Activated CD8-positive, alpha-beta T cell treated with anti-CD3 and anti-CD28 coated beads for 36 hours (primary cell): ENCODE measurements at places on chromosomes 2 and 18.
A peak's percentile ranks its signal among the peaks of the same experiment; 100 is the strongest.

- no peak for DNase-seq
- H3K27me3 ChIP-seq: peaks cover 5% of the 10 kb centered on the region
- H3K27ac ChIP-seq: peak overlapping the region; percentile 35
- H3K4me1 ChIP-seq: no peaks in the 10 kb centered on the region
Observed at GRCh38 chr2:238169708-238170251, 11.0 kb downstream of the ERFE start.

GRCh38 chr2:223587301-223587700 lies 14.9 kb downstream of the SCG2 start:
- no peak for DNase-seq
- no peaks in the 10 kb centered on the region for H3K4me1 ChIP-seq
- no peak overlapping the region for H3K4me3 ChIP-seq
- no peaks in the 10 kb centered on the region for H3K36me3 ChIP-seq

DNA sequence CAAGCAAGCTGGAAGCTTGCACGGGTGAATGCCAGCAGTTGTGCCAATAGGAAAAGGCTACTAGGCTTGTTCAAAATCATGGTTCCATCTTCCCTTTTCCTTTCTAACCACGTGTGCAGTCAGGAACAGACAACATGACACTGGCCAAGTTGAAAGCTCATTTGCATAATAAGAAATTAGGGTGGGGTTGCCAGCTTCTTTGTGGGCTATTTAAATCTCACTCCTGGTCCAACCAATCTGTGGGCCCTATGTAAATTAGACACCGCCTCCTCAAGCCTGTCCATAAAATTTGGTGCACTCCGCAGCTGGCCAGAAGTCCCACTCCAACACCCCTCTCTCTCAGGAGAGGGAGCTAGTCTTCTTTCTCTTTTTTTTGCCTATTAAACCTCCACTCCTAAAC lies 1948.4 kb upstream of the PIK3C3 start:
- H3K4me3 ChIP-seq: no peak overlapping the region
- H3K27me3 ChIP-seq: no peaks in the 10 kb centered on the region
- no peaks in the 10 kb centered on the region for H3K36me3 ChIP-seq
- no peak for DNase-seq
- no peaks in the 10 kb centered on the region for H3K4me1 ChIP-seq
- H3K27ac ChIP-seq: no peak overlapping the region

DNA sequence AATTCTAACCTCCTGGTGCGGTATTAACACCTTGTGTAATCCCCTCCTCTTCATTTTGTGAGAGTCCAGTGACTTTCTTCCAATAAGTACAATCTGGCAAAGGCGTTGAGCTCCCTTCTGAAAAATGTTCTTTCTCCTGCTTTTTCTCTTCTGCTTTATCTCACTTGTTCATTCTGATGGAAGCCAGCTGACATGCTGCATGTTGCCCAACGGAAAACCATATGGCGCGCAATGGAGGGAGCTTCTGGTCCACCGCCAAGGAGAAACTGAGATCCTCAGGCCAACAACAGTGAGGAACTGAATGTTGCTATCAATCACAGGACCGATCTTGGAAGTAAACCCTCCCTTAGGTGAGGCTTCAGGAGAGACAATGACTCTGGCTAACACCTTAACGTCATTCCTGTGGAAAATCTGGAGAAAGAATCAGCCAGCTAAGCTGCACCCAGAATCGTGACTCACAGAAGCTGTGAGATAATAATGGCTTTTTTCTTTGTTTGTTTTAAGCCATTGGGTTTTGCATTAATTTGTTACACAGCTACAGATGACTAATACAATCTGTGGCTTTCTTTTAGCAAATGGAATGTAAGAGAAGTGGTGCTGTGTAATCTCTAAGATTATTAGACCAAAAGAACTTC lies 1323.9 kb upstream of the DDX18 start:
- no peaks in the 10 kb centered on the region for H3K27me3 ChIP-seq
- H3K36me3 ChIP-seq: no peaks in the 10 kb centered on the region
- no peaks in the 10 kb centered on the region for H3K4me1 ChIP-seq
- no peak overlapping the region for H3K4me3 ChIP-seq
- no peak for DNase-seq
- H3K27ac ChIP-seq: no peak overlapping the region

DNA sequence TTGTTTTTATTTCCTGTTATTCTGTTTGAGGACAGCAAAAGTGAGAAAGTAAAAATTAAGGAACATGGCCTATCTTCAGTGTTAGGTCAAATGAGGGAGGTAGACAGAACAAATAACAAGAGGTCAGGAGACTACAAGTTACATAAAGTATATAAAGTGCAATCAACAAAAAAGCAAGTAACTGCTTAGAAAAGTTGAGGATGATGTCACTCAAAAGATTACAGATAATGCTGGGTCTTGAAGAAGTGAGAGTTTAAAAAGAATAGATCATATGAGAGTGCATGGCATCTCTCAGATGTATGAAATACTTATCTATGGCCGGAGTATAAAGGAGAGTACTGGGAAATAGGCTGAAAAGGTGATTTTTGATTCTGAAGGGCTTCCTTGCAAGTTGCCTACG lies 79.9 kb downstream of the LNPK start:
- no peak for DNase-seq
- H3K27ac ChIP-seq: no peak overlapping the region
- H3K4me3 ChIP-seq: no peak overlapping the region
- no peaks in the 10 kb centered on the region for H3K4me1 ChIP-seq
- peaks cover 18% of the 10 kb centered on the region for H3K36me3 ChIP-seq

GRCh38 chr2:19312949-19313348 lies 45.5 kb downstream of the OSR1 start:
- no peak overlapping the region for H3K4me3 ChIP-seq
- H3K27ac ChIP-seq: no peak overlapping the region
- no peaks in the 10 kb centered on the region for H3K4me1 ChIP-seq
- no peak for DNase-seq
- H3K27me3 ChIP-seq: no peaks in the 10 kb centered on the region
- H3K36me3 ChIP-seq: no peaks in the 10 kb centered on the region

DNA sequence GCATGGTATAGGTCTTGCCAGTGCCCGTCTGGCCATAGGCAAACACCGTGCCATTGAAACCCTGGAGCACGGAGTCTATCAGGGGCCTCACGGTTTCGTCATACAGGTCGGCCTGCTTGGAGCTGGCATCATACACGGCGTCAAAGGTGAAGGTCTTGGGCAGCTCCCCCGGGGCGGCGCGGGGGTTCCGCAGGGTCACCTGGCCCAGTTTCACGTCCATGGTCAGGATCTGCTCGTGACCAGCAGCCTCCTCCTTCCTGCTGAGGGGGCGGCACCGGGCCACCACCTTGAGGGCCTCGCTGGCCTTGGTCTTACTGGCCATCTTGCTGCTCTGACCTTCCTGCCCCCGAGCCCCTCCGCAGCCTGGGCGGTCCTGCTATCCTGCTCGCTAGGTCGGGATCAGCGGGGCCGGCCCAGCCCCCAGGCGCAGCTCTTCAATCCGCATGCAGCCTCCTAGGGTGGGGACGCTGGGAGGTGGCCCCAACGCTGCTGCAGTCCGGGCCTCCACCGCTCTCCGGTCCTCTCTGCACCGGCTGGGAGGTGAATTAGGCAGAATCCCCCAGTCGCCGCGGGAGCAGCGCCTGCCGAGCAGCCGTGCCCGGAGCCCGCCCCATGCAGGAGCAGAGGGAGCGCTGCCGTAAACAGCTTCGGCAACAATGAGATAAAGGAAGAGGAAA lies 563 bp downstream of the KIF3C start:
- H3K36me3 ChIP-seq: no peaks in the 10 kb centered on the region
- peak overlapping the region; percentile 42 for H3K27ac ChIP-seq
- peak; percentile 37 for DNase-seq
- H3K4me1 ChIP-seq: no peaks in the 10 kb centered on the region

GRCh38 chr2:103616891-103617290 lies 855.1 kb downstream of the TMEM182 start:
- no peak for DNase-seq
- H3K4me3 ChIP-seq: no peak overlapping the region
- H3K36me3 ChIP-seq: no peaks in the 10 kb centered on the region
- H3K27me3 ChIP-seq: no peaks in the 10 kb centered on the region
- no peak overlapping the region for H3K27ac ChIP-seq

DNA sequence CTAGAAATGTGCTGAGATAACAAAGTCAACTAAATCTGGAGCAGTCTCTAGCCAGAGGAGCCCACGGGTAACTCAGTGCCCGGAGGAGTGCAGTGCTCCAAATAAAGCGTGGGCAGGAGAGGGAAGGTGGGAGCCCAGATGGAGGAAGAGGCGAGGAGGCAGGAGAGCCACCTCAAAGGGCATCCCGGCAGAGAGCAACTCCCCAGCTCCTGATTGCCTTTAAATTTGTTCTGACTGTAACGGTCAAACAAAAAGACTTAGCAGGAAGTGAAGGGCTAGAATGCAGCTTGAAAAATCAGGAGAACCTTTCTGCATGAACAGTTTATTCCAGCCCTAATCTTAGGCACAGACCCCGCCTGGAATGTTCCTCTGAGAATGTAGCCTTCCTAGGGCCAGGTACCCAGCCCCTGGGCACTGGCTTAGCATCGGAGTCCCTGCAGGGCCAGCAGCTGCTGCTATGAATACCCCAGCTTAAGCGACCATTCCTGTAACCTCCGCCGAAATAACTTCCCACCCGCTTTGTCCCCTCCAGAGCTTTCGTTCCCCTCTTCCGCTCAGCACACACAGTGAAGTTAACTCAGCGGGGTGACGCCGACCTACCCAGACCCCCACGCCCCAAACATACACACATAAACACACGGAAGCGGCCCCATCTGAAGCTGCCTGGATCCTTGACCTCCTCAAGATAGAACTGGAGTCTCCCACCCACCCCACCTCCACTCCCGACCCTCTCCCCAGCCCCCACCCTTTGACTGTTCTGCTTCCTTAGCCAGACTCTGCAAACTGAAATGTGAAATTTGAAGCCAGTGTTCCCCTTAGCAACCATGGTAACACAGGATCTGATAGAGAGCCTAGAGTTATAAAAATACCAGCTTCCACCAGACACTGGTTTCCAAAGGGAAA lies 123.2 kb downstream of the SMAD7 start:
- peaks cover 22% of the 10 kb centered on the region for H3K4me1 ChIP-seq
- no peak overlapping the region for H3K4me3 ChIP-seq
- H3K27ac ChIP-seq: no peak overlapping the region

GRCh38 chr2:222756951-222757650 lies 85.6 kb downstream of the MOGAT1 start:
- H3K36me3 ChIP-seq: no peaks in the 10 kb centered on the region
- peaks cover 10% of the 10 kb centered on the region for H3K4me1 ChIP-seq
- no peak overlapping the region for H3K27ac ChIP-seq
- peaks cover under 1% of the 10 kb centered on the region for H3K27me3 ChIP-seq

- H3K36me3 ChIP-seq: peaks cover 69% of the 10 kb centered on the region
- no peak overlapping the region for H3K4me3 ChIP-seq
- no peak for DNase-seq
- H3K27me3 ChIP-seq: no peaks in the 10 kb centered on the region
Observed at GRCh38 chr2:15315411-15315810, 245.7 kb downstream of the NBAS start.

- no peaks in the 10 kb centered on the region for H3K36me3 ChIP-seq
- no peak for DNase-seq
- H3K27ac ChIP-seq: no peak overlapping the region
- no peak overlapping the region for H3K4me3 ChIP-seq
Observed at GRCh38 chr2:170851635-170852034, 34.9 kb downstream of the GAD1 start.

DNA sequence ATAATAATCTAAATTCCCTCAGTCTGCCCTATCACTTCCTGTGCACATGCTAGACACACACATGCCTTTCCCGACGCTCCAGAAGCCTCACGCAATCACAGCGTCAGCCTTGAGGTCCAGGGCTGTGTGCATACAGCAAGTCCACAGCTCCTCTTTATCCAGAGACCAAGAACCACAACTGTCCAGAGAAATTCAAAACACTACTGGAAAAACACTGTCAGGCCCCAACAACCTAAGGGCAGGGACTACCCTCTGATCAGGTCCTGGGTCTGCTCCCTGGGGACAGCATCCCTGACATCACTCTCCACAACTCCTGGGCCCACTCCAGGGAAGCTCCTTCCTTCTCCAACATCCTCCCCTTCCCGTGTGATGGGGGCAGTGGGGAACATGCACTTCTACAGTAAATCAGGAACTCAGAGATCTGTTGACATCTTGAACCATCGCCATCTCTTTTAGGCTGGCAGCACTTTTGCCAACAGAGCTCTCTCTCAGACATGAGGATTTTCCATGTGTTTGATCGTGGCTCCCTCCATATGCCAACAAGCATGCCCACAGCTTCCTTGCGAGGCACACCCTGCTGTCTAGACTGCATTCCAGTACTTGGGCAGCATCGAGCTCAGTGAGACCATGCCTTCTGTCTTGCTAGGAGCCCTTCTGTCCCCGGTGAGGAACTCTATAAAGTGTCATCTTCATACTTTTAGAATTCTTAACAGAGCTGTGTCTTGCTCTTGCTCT lies 15.4 kb downstream of the TEX51 start:
- H3K4me1 ChIP-seq: no peaks in the 10 kb centered on the region
- DNase-seq: no peak
- no peak overlapping the region for H3K4me3 ChIP-seq
- no peaks in the 10 kb centered on the region for H3K36me3 ChIP-seq

GRCh38 chr18:59957957-59958356 lies 58.2 kb downstream of the PMAIP1 start:
- no peak overlapping the region for H3K27ac ChIP-seq
- peaks cover 6% of the 10 kb centered on the region for H3K27me3 ChIP-seq
- peak; percentile 15 for DNase-seq
- no peaks in the 10 kb centered on the region for H3K36me3 ChIP-seq
- peaks cover 17% of the 10 kb centered on the region for H3K4me1 ChIP-seq
- H3K4me3 ChIP-seq: no peak overlapping the region

- no peak overlapping the region for H3K27ac ChIP-seq
- H3K4me1 ChIP-seq: peaks cover 3% of the 10 kb centered on the region
- no peaks in the 10 kb centered on the region for H3K27me3 ChIP-seq
- peaks cover 51% of the 10 kb centered on the region for H3K36me3 ChIP-seq
- H3K4me3 ChIP-seq: no peak overlapping the region
Observed at GRCh38 chr2:108805782-108806181, 19.2 kb downstream of the CCDC138 start.

DNA sequence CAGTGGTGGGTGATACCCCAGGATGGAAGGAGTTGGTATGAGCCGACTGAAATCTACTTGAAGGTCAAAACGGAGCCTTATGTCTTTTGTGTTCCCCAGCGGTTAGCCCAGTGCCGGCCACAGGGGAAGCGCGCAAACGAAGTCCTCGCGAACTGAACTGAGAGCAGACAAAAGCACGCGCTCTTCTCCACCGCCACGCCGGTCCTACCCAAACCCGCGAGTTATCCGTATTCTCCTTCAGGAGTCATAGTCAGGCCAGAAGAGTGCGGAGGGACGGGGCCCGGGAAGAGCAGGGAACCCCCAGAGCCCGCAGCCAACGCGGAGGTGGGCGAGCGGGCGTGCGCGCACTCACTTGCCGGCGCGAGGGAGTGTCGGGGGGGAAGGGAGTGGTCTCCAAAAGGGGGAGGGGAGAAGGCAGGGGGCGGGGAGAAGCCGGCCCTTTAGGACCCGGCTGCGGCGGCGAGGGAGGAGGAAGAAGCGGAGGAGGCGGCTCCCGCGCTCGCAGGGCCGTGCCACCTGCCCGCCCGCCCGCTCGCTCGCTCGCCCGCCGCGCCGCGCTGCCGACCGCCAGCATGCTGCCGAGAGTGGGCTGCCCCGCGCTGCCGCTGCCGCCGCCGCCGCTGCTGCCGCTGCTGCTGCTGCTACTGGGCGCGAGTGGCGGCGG lies at the start of gene IGFBP2:
Gene IGFBP2, plus strand, starts transcription at position 469 of the 664 bp plus-strand sequence. Its CDS starts 104 bp downstream, at position 573.
- peaks cover 58% of the 10 kb centered on the region for H3K27me3 ChIP-seq
- peak within 1 kb of the TSS; percentile 93 for H3K4me3 ChIP-seq
- DNase-seq: peak; percentile 75
- H3K27ac ChIP-seq: peak within 1 kb of the TSS; percentile 76
- peaks cover 24% of the 10 kb centered on the region for H3K36me3 ChIP-seq
- H3K4me1 ChIP-seq: peaks cover 31% of the 10 kb centered on the region

GRCh38 chr2:234840336-234840735 lies 111.5 kb upstream of the SH3BP4 start:
- H3K27me3 ChIP-seq: peaks cover 3% of the 10 kb centered on the region
- no peaks in the 10 kb centered on the region for H3K36me3 ChIP-seq
- H3K4me3 ChIP-seq: no peak overlapping the region
